GM20000 (cell line): ENCODE measurements at places on chromosomes 13 and 19.

DNA sequence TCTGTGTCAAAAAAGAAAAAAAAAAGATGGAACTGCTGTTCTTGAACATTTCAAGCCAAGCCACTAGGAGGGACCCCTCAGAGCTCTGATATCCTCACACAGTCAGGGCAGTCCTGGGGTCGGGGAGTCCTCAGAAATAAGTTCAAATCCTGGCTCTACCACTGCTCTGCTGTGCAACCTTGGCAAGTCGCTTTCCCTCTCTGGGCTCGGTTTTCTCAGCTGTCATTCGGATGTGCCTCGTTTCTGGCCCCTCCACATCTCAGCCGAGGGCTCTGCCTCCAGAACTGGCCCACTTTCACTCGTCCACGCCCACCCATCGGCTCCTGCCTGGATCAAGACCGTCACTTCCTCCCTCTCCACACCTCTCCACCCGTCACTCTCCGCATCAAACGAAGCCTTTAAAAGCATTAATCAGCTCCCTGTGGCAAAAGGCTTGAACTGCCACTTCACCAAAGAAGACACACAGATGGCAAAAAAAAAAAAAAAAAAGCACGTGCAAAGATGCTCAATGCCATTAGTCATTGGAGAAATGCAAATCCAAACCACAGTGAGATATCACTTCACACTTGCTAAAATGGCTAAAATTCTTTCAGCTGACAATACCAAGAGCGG lies 7.4 kb upstream of the ZNRF4 start:
- DNase-seq = no peak

- no peak for DNase-seq
These were observed 9.8 kb upstream of the DACT3 start for GRCh38 chr19:46670813-46671212.

DNA sequence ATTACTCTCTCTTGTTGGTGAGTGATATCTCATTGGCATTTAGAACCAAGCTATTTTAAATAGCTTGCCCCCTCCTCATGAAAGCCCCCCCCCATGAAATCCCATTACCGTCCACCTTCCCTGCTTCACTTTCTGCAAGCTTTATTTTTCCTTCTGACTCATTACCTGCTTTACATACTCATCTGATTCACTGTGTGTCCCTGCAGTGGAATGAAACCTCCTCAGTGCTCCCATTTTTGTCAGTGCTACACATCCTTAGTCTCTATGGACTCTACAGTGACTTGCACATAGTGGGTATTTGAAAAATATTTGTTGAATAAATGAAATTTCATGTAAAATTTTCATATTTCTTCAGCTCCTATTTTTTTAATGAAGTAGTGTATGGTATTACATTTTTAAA lies 62.3 kb downstream of the DOCK9 start:
- no peak for DNase-seq

DNA sequence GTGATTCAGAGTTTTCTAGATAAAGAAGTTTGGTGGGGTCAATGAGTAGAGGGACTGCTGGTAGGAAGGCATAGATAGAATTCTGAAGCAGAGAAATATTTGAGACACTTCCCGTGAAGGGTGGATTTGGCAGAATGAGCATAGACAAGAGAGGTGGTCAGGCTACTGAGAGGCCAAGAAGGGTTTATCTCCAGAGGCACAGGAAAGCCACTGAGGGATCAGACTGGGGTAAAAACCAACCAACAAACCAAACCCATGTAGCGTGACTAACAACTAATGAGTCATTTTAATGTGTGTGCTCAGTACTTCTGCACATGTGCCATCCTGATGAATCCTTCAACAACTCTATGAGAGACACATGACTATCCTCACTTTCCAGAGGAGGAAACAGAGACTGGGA lies 60.0 kb upstream of the SERP2 start:
- no peak for DNase-seq

DNA sequence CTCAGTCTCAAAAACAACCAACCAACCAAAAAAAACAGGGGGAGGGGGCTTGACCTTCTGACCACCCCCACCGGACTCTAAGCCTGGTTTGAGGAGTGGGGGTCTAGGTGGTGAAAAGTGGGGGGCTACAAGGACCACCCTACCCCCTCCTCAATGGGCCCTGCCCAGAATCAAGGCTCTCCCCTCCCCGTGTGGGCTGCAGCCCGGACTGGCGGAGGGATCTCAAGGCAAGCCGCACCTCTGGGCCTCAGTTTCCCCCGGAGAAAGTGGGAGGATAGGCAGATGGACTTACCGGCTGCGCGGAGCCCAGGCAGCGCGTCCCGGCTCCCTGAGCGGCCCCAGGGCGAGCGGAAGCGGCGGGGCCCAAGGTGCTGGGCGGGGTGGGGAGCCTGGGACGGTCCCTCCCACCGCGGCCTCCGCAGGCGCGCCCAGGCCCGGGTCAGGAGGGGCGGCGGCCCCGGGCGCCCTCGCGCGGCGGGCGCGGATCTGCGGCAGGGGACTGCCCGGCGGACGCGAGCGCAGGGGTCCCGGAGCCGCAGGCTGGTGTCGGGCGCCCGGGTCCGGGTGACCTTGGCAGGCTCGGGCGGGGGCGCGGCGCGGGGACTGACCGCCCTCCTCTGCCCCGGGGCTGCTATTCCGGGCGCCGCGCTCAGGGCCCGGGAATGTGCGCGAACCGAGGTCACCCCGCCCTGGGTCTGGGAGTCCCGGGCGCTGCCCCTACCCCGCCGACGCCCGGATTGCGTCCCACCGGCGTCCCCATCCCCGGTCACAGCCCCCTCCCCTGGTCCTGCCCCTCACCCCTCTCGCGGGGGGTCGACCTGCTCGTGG lies at the start of gene ADAMTSL5:
ADAMTSL5 (minus strand) TSS at position 349 of the 828 bp plus-strand sequence. CDS start 2,076 bp downstream, outside the sequence.
- DNase-seq = peak; percentile 93

DNA sequence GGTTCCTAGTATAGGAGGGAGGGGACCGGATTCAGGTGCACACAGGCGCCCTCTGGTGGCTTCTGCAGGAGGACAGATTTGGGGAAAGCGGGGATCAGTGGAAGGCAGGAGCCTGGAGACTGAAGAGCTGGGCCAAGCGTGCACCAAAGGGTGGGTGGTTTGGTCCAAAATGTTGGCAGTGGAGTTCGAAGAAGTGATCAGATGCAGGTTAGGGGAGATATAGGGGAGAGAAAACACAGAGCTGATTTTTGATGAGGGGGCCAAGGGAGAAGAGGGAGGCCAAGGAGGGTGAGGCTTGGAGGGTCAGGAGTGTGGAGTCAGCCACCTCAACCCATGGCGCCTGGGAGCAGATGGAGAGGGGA lies 6.8 kb upstream of the CARM1 start:
- peak; percentile 82 for DNase-seq

DNA sequence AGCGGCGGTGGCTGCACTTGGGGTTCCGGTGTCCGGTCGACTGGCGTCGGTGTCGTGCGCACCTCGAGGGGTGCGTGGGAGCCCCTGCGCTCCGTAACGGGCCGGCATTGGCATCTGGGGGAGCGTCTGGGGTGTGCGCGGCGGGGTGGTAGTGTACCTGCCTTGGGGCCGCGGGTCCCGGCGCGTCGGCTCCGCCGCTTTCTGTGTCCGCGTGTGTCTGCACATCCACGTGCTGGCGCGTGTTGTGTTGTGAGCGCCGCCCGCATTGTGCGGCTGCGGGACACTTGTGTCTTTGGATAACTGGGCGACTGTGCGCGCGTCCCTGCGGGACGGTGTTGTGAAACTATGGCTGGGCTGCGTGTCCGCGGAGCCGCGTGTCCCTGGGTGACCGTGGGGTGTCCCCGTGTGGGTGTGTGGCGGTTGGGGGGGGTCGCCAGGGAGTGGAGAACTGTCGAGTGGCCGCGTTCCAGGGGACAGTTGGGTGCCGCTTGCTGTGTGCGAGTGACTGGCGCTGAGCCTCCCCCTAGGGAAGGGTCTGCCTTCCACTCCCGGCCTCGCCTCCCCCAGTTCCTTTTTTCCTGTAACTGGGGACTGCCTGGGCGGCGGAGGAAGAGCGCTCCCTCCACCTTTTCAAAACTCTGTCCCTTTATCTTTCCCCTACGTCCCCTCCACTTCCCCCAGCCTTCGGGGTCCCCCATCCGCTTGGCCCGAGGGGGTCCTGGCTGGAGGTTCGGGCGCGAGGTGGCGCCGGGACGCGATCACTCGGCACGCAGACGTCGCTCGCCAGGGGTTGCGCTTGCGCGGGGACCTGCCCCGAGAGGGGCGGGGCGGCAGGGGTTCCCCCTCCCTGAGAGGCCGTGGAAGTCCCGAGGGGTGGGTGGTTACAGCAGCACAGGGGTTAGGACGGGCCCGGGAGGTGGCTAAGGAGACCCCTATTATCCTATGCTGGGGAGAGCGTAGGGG lies 5.7 kb upstream of the NFIC start:
- peak; percentile 91 for DNase-seq

GRCh38 chr19:29871143-29871542 lies 59.4 kb downstream of the CCNE1 start:
- no peak for DNase-seq

GRCh38 chr19:33175886-33176669 lies 18.1 kb upstream of the LRP3 start:
- peak; percentile 38 for DNase-seq

DNA sequence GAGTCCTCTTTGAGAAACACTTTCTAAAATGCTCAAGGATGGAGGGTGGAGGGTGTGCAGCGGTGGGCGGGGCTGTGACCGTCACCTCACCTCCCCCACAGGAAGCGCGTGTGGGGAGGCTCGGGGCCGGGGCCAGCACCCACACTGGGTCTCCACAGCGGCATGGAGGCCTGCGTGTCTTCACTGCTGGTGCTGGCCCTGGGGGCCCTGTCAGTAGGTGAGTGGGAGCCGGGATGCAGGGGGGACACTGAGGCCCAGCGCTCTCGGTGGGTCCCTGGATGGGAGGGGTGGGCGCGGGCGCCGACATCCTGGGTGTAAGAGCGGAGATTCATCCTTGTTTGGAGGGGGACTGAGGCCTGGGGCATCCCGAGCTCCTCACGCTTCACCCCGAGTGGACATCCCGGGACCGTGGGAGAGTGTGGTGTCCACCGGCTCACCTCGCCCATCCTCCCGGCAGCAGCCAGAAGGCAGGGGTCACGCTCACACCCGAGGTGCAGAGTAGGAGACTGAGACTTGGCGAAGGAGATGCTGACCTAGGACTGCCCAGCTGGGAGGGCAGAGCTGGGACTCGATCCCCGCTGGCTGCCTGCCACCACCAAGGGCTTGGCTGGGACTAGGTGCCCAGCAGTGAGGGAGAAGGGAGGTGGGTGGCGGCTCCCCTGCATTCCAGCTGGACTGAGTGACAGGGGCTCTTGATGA lies at the start of gene GZMM:
GZMM (plus strand) TSS at position 144 of the 699 bp plus-strand sequence; CDS start at position 163, 19 bp downstream.
- DNase-seq = peak; percentile 36

- no peak for DNase-seq
These were observed 50.7 kb downstream of the UGGT2 start for GRCh38 chr13:96002322-96003131.

- DNase-seq = no peak
These were observed 27.7 kb downstream of the EFNB2 start for GRCh38 chr13:106507560-106508274.

DNA sequence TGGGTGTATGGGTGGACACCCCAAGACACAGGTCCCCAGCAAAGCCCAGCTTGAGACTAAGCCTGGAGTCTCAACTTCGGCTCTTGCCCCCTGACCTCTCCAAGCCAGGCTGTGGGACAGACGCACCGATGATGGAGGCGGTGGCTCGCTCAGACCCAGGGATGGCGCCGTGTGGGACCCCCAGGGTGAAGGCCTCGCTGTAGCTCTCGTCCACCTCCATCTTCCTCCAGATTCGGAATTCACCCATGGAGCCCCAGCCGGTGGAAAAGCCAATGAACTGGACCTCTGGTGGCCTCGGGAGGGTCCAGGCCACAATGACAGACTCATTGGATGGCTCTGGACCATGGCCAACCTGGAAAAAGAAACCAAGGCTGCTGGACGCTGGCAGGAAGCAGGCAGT lies 39.1 kb downstream of the F2RL3 start:
- DNase-seq = no peak

DNA sequence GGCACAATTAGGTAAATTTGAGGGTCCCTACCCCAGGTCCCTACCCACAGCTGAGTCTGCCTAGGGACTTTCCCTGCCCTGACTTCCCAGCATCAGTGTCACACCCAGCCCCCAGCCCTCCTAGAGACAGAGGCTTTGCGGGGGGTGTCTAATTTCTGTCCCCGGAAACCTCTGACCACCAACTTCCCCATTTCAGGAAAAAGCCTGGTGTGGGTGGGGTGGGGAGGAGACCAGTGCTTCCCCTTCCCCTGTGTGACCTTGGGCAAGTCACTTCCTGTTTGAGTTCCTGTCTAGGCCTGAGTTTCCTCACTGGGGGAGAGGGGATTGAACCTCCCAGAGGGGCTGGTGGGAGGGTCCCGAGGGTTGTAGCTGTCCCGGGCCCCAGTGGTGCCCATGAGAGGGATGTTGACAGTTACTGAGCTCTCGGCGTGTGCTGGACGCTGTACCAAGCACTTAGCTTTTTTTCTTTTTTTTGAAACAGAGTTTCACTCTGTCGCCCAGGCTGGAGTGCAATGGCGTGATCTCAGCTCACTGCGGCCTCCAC lies 7.9 kb downstream of the VASP start:
- peak; percentile 67 for DNase-seq

- no peak for DNase-seq
These were observed 12.8 kb downstream of the STX10 start for GRCh38 chr19:13137290-13137794.

DNA sequence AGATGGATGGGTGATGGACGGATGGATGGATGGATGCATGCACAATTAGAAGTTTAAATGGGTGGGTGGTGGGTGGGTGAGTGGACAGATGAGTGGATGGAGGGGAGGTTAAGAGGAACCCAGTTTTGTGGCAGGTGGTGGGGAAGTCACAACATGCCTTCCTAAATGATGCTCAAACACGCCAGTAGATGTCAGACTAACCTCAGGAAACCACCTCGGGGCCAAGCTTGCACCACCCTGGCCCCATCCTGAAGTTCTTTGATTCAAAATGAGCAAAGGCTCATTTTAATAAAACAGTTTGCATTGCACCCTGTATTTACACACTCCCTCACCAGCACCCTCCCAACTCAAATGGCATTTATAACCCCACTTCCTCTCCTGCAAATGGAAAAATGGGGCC lies 91.4 kb upstream of the CACNA1A start:
- peak; percentile 89 for DNase-seq

DNA sequence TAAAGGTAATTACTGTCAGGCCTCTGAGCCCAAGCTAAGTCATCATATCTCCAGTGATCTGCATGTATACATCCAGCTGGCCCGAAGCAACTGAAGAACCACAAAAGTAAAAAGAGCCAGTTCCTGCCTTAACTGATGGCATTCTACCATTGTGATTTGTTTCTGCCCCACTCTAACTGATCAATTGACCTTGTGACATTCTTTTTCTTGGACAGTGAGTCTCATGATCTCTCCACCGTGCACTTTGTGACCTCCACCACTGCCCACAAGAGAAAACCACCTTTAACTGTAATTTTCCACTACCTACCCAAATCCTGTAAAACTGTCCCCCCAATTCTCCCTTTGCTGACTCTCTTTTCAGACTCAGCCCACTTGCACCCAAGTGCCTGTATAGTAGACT lies 17.2 kb upstream of the CXCL17 start:
- DNase-seq = no peak
